ENCODE measurements at places on chromosomes 4 and X.

- DNase-seq, result peak; percentile 44
Observed at GRCh38 chr4:168632301-168632725, 135.5 kb downstream of the PALLD start.

GRCh38 chr4:174592985-174593335, 70.7 kb upstream of the HPGD start:
- no peak for DNase-seq

GRCh38 chr4:172871381-172871780, 297.2 kb upstream of the GALNT7 start:
- no peak for DNase-seq

DNA sequence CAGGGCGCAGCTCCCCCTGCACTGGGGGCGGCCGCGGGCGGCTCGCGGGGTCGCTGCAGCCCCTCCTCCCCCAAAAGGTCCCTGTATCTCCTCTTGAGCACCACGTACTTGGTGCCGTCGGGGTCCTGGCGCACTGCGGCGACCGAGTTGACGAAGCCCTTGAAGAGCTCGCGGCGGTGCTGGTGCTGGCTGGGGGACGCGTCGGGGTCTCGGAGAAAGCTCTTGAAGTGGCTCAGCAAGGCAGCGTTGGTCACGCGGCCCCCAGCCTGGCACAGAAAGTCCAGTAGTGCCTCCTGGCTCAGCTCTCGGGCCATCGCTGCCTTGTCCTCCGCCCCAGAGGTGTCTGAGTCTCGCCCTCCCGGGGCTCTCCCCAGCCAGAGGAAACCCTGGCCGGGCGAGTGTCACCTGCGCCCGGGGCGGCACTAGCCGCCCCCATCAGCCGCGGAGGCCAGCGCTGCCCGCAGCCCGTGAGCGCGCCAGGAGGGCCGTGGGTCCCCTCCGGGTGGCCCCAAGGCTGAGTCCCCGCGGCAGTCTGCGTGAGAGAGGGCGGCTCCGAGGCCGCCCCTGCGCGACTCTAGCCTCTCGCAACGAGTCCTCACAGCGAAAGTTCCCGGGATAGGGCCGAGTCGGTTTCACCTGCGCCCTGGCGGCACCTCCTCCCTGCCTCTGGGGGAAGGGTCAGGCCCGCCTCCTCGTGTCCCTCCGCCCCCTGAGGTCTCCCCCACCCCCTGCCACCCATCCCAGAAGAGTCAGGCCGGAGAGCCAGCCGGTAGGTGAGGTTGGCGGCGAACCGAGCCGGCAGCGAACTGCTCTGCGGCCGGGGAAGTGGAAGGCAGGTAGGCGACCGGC, at the start of gene SOWAHB:
TSS of gene SOWAHB (minus strand) at position 609 of the 849 bp plus-strand sequence. CDS start at position 314, 295 bp downstream.
- peak; percentile 35 for DNase-seq

DNA sequence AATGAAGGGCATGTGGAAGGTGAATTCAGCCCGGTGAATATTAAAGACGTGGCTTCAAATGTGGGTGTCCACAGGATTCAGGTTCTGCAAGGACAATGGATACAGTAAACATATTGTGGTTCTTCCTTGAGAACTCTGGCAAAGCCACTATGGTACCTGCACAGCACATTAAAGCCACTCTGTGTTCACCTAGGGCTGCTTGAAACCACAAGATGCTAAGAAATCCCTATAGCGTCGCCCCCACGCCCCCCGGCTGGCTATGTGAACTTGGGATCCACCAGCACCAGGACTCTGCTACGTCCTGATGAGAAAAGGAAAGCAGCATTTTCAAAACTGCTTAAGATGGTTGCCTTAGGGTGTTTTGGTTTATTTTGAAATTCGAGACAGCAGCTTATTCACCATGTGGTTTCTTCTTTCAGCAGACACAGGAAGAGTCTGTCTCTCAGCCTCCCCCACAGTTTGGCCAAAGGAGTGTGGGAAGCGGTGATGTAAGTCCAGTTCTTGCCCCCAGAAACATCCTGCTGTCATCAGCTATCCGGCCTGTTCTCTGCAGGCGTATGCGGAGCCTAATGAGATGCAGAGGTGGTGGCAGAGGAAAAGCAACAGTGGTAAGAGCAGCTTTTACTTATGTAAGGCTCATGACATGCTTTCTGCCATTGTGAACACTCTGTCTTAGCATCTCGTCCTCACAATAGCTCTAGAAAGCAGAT, 111.5 kb downstream of the AFAP1 start:
- peak; percentile 91 for DNase-seq

DNA sequence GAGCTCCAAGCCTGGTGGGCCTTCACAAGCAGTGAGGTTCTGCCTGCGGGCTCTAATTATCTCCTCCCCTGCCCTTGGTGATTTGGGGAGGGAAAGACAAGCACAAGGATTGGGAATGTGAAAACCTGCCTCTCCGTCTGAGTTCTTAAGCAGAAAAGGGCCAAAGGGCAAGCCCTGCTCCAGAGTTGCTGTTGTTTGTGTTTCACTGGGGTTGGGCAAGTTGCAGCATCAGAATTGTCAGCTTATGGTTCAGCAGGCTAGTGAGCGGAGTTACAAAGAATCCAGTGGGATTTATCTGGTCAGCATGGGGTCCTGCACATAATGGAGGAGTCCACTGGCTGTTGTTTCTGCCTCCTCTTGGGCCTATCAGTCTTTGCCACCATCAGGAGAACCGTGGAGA, 60.5 kb downstream of the NHS start:
- DNase-seq, result no peak

GRCh38 chrX:83845397-83845796, 15.5 kb upstream of the CYLC1 start:
- DNase-seq, result no peak
